ENCODE measurements at places on chromosomes 2 and 18.

DNA sequence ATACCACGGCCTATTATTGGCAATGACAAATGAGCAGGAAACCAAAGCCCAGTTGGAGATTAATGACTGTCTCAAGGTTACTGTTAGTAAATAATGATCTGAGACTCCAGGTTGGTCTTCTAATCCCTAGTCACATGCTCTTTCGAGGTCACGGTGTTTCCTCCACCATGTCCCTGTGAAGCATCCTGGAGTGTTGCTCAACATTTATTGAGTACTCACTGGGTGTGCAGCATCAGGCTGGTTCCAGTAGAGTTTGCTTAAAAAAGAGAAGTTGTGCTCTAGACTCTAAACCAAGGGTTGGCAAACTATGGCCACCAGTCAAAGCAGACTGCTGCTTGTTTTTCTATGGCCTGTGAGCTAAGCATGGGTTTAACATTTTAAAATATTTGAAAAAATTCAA lies 263.8 kb upstream of the ATP5MC3 start:
- H3K36me3 ChIP-seq = no peaks in the 10 kb centered on the region
- H3K27ac ChIP-seq = no peak overlapping the region
- no peaks in the 10 kb centered on the region for H3K4me1 ChIP-seq
- H3K27me3 ChIP-seq = peaks cover 23% of the 10 kb centered on the region
- no peak for DNase-seq

GRCh38 chr2:230472621-230473018 lies 56.6 kb downstream of the SP100 start:
- no peaks in the 10 kb centered on the region for H3K36me3 ChIP-seq
- no peaks in the 10 kb centered on the region for H3K27me3 ChIP-seq
- no peaks in the 10 kb centered on the region for H3K4me1 ChIP-seq
- DNase-seq = no peak
- no peak overlapping the region for H3K27ac ChIP-seq
- no peak overlapping the region for H3K4me3 ChIP-seq

DNA sequence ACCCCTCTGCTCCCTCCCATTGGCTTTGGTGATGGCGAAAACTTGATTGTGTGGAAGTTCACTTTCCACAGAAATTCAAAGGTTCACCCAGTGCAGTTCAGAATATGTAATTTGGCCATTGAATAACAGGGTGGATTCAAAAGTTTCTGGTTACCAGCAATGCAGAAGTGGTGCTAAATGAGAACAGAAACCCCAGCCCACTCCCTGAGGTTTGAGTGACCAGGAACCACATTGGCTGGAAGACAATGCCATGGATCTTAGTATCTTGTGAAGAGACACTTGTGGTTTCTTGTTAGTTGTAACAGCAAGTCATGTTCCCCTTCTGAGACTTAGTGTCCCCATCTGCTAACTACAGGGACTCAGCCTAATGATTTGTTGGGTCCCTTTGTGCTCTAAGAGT lies 49.8 kb downstream of the QPCT start:
- no peak overlapping the region for H3K4me3 ChIP-seq
- H3K4me1 ChIP-seq = peaks cover 10% of the 10 kb centered on the region
- no peaks in the 10 kb centered on the region for H3K36me3 ChIP-seq
- DNase-seq = no peak

- H3K4me1 ChIP-seq = no peaks in the 10 kb centered on the region
- no peak overlapping the region for H3K4me3 ChIP-seq
- no peaks in the 10 kb centered on the region for H3K36me3 ChIP-seq
- DNase-seq = no peak
These were observed 92.9 kb upstream of the SLC14A2 start for GRCh38 chr18:45522371-45522770.

DNA sequence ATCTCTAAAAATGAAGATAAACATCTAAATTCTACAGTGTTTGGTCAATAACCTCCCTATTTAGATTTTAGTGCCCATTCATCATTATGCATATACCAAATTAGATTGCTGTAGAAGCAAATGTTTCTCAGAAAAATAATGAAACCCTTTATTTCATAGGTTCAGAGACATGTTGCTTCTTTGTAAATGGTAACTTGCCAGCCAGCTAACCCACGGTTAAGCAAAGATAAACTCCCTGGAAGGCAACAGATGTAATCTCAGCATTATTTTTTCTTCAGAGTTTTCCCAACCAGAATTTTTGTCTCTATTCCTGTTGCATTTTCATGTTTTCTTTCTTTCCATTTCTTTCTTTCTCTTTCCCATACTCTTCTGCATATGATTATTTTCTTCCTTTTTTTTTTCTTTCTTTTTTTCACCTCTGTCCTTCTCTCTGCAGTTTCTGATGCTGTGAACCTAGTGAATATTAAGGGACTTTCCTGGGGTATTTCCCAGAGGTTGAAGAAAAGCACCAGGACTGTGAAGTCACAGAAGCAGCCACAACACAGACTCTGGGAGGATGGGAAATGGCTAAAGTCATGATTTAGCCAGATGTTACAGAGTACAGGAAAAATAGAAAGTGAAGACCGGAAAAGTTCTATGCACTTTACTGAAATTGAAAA lies 50.0 kb upstream of the DSG1 start:
- H3K27ac ChIP-seq = no peak overlapping the region
- no peak overlapping the region for H3K4me3 ChIP-seq
- no peak for DNase-seq
- no peaks in the 10 kb centered on the region for H3K27me3 ChIP-seq
- no peaks in the 10 kb centered on the region for H3K36me3 ChIP-seq
- H3K4me1 ChIP-seq = peaks cover 2% of the 10 kb centered on the region

- H3K4me1 ChIP-seq = peaks cover 2% of the 10 kb centered on the region
- no peaks in the 10 kb centered on the region for H3K27me3 ChIP-seq
- no peak overlapping the region for H3K4me3 ChIP-seq
- DNase-seq = no peak
- no peaks in the 10 kb centered on the region for H3K36me3 ChIP-seq
These were observed 2031.3 kb upstream of the CELF4 start for GRCh38 chr18:39596891-39597290.
